ENCODE measurements at places on chromosomes 5 and 9.
A peak's percentile ranks its signal among the peaks of the same experiment; 100 is the strongest.

- no peak for DNase-seq
Measured at GRCh38 chr5:30605693-30606268, 587.7 kb upstream of the CDH6 start.

GRCh38 chr5:14816999-14817761, 54.4 kb downstream of the ANKH start:
- DNase-seq = peak; percentile 15

- no peak for DNase-seq
Measured at GRCh38 chr9:35781066-35781465, 10.3 kb upstream of the NPR2 start.

- no peak for DNase-seq
Measured at GRCh38 chr5:151886546-151887275, 37.9 kb downstream of the GLRA1 start.

DNA sequence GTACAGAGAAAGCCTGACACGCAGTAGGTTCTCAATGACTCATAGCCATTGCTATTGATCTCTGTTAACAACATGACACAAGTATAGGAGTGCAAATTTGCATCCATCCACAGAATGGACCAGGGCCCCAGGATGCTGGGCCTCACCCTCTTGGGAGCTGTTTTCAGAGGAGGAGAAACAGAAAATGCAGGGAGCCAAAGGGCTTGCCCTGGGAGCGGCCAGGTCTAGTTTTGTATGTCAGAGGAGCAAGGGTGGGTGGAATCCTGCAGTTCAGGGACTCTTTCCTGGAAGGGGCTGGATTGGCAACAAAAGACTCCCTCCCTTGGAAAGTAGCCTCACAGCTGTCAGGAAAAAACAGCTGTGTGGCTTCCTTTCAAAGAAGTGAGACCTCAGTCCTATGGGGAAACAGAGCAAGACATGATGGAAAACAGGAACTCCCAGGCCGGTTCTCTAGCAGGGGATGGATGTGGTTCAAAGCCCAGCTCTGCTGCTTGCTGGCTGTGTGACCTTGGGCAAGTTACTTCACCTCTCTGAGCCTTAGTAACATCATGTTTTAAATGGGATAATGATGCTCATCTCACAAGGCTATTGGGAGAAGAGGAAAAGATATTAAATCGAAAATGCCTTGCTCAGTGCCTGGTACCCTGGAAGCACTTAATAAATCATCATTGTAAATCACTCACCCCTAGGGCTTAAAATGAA, 50.5 kb upstream of the SH3PXD2B start:
- DNase-seq = no peak

DNA sequence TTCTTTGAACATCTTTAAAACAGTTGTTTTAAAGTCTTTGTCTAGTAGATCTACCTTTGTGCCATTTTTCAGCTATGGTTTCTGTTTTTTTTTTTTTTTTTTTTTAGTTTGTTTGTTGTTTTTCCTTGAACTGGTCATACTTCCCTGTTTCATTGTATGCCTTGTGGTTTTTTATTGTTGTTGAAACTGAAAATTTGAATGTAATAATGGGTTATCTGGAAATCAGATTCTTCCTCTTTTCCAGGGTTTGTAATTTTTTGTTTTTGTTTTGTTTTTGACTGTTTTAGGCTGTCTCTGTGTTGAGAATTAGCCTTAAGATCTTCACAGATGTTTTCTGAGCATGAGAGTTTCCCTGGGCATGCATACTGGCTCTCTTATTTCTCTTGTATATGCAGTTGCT, 269.6 kb upstream of the DAP start:
- no peak for DNase-seq

DNA sequence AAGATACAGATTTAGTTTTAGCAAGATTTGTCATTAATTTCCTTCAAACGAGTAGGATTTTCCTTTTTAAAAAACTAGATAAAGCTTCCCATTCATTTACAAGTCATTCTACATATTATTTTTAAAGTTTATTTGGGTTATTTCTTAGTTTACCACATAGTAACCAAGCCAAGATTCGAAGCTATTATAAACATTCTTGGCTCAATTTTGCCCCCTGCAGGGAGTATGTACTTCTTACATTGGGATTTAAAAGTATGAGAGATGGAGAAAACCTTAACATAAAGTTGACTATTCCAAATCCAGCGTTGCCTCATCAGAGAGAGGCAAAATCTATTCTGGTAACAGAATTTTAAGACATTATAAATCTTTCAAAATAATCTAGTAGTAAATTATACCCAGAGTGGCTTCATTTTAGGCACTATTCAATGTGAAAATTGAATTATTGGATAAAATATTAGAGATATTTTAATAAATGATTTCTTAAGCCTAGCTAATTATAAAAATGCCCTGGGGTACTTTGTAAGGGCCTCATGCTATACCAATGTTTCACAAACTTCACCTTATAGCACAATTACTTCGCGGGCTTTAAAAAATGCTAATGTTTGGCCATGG, 39.1 kb downstream of the FBN2 start:
- no peak for DNase-seq

GRCh38 chr9:27540502-27540901, 10.9 kb upstream of the MOB3B start:
- no peak for DNase-seq

DNA sequence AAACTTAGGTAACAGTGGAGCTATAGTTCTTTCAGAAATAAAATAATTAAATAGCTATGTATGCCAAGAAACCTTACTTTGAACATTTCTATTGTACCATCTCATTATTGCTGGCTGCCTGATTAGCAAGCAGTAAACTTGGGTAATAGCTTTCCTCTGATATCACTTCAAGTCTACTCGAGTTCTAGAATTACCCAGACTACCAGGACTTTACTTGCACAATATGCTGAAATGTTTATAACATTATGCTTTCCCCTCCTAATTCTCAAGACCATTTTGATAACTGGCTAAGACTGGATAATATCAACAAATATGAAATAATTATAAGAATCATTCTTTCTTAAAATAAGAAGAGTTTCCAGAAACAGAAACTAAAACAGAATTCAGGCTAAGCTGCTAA, 512.6 kb downstream of the RAB3C start:
- DNase-seq = no peak

DNA sequence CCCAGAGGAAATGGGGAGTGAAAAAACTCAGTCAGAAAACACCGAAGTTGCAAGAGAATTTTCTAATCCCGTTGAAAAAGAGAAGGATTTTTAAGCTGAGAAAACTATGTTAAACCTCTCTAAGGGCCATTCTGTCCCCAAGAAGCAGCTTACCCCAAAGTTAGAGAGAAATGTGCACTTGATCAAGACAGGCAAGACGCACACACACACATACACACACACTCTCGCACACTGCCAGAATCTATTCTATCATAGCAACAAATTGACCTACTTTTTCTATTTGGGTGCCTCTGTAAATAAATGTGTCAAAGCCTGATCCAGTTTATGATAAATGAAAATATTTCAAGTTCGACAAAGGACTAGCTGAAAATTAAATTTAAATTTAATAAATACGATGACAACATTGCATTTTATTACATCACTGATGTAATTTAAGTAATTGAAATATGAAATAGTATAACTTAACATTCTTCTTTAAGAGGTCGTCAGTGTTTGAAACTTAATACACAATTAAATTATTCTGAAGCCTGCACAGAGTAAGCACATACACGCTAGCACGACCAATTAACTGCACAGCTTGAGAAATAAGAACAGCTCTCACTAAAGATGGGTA, 5.9 kb downstream of the NFIL3 start:
- DNase-seq = no peak

DNA sequence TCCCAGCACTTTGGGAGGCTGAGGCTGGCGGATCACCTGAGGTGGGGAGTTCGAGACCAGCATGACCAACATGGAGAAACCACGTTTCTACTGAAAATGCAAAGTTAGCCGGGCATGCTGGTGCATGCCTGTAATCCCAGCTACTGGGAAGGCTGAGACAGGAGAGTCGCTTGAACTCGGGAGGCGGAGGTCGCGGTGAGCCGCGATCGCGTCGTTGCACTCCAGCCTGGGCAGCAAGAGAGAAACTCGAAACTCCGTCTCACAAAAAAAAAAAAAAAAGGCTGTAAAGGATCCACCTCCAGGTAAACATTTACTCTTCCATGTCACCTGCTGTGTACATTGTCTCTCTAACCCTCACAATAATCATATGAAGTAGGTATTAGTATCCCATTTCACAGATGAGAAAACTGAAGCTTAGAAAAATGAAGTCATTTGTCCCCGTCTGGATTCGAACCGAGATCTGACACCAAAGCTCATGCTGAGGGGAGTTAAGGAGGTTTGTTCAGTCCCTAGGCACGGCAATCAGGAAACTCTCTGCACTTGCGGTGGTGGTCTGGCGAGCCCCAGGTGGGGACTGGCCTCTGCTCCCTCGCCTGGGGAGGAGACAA, 494 bp upstream of the DOCK2 start:
- no peak for DNase-seq

GRCh38 chr5:71834601-71835000, 115.5 kb downstream of the CARTPT start:
- no peak for DNase-seq

- DNase-seq = no peak
Measured at GRCh38 chr5:148403344-148403743, 19.6 kb downstream of the FBXO38 start.

- no peak for DNase-seq
Measured at GRCh38 chr9:18489861-18490260, 15.9 kb downstream of the ADAMTSL1 start.

- DNase-seq = no peak
Measured at GRCh38 chr5:14246350-14247053, 103.4 kb downstream of the TRIO start.

GRCh38 chr5:81125959-81126358, 107.2 kb upstream of the CKMT2 start:
- DNase-seq = no peak

DNA sequence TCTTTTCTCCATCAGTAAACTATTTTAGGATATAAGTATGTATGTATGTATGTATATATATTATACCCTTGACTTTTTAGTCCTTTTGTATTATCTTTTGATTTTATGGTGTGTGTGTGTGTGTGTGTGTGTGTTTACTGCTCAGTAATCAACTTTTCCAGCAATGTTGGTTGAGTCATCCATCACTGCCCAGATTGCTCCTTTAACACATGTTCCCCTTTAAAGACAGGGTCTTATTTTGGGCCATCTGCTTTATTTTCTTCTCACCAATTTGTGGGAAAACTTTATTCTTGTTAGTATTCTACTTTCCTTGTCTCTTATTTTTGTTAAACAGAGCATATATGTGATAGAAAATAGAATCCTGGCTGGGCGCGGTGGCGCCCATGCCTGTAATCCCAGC, 28.1 kb downstream of the ANKRD33B start:
- no peak for DNase-seq

DNA sequence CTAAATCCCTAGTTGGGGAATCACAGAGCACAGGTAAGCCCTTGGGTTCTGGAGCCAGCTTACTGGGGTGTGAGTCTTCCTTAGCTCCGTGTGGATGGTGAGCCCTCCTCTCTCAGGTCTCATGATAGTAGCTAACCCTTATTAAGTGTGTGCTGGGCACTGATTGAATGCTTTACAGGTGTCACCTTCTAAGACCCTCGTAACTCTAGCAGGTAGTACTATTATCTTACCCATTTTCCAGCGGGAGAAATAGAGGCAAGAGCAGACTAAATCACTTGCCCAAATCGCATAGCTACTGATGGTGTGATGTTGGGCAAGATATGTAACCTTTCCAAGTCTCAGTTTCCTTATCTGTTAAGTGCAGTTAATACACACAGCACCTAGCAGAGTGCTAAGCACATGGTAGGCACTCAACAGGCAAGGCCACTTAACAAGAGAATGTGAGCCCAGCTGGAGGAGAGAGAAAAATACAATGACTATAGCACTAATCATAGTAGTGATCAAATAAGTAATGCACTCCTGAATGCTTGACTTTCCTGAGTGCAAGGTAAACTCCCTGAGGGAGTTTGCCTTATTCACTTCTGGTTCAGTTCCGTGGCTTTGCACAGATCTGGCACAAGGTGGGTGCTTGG, at the start of gene DCANP1:
TSS of gene DCANP1 (minus strand) at position 51 of the 632 bp plus-strand sequence. CDS start 240 bp downstream, outside the sequence.
- no peak for DNase-seq

- DNase-seq = no peak
Measured at GRCh38 chr5:54669285-54669684, 151.7 kb downstream of the SNX18 start.

DNA sequence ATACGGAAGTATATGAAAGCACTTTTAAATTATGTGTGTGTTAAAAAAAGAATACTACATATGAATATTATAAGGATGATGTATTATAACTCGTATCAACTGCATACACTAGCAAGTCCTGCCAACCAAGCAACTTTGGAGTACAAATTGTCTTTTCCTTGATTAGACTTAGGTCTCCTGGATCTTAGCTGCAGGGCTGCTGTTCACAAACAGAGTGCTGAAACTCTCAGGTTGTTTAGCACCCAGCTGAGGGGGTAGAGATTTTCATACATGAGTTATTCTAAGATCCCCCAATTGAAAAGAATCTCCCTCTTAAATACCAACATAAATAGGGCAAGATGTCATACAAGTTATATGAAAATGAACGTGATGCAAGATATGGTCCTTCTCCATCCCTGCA, 149.8 kb upstream of the TNC start:
- no peak for DNase-seq

- no peak for DNase-seq
Measured at GRCh38 chr5:138947780-138948179, 72.6 kb upstream of the LRRTM2 start.

DNA sequence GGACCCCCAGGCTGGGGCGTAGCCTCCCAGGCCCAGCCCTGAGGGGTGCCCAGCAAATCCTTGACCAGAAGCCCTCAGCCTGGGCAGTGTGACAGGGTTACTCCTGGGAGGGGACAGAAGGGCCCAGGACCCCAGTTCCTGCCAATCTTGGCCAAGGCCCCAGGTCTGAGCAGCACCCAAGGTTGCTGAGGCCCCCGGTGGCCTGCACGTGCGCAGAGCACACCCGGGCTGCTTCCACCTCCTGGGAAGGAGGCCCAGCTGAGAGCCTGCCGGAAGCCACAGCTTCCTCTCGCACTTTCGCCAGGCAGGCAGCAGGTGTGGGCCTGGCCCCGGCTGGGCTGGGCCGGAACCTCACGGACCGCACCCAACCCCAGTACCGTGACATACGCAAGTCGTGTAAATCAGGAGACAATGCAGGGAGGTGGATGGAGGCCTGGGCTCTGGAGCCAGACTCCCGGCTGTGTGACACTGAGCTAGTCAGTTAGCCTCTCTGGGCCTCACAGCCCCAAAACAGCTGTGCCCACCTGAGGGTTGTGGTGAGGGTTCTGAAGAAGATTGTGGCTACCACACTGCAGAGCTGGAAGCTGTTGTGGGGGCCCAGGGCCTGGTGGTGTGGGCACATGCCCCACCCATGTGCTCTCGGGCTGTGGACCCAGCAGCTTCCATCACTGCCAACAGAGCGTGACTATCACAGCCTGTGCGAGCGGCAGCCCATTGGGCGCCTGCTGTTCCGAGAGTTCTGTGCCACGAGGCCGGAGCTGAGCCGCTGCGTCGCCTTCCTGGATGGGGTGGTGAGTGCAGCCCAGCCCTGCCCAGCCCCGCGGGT, 5.1 kb downstream of the GRK6 start:
- DNase-seq = peak; percentile 80

- DNase-seq = no peak
Measured at GRCh38 chr9:15136646-15137045, 170.4 kb downstream of the TTC39B start.

Data from activated naive CD4-positive, alpha-beta T cell treated with Interleukin-2 at 50 U/mL for 16 hours (primary cell).